SW 1271 (cell line): ENCODE measurements at places on chromosomes 4 and X.

DNA sequence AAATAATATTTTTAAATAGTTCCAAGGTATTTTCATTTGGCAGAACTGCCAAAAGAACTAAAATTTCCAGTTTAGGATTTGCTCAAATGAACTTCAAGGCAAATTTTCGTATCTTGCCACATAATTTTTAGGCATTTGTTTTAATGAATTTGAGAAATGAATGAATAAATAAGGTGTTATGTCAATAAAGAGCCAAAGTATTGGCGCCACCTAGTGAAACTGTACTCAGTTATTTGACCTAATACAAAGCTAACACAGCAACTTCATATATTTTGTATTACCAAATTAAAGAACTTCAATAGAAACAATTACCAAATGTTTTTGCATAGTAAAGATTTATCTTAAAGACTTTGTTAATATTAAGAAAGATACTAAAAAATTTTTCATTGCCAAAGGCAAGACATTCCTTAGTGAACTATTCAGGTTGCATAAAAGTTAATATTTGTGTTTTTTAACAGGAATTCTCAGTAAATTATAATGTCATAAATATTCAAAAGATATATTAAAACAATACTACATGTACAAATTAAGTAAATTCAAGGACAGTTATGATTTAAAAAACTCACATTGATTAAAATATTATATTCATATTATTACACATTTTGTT is 50.3 kb downstream of the STPG2 start:
- DNase-seq: no peak

DNA sequence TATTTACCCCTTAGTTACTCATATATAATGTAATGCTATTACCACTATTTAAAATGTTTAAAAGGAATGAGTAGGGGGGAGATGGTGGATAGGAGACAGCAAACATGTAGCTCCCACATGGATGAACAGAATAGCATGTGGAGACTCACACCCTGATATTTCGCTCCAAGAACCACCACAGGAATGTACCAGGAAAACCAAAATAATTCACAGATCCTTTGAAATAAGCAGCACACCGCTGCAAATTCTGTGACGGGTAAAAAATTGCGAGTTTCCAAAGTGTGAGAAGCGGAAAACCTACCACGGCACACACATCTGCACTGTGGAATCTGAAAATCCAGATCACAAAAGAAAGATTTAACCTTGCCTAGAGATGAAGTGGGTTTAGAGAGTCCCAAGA is 428.2 kb downstream of the TLL1 start:
- no peak for DNase-seq

GRCh38 chrX:13659063-13659462 is 6.1 kb downstream of the TCEANC start:
- no peak for DNase-seq

DNA sequence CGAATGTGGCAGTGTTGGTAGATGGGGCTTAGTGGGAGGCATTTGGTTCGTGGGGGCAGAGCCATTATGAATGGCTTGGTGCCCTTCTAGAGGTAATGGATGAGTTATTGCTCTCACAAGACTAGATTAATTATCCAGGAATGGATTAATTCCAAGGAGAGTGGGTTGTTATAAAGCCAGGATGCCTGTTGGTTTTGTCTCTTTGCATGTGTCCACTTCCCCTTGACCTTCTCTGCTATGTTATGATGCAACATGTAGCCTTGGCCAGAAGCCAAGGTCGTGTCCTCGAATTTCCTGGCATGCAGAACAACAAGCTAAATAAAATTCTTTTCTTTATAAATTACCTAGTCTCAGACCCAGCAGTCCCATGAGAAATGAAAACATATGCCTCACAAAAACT is 111.2 kb upstream of the PLS3 start:
- DNase-seq: no peak

DNA sequence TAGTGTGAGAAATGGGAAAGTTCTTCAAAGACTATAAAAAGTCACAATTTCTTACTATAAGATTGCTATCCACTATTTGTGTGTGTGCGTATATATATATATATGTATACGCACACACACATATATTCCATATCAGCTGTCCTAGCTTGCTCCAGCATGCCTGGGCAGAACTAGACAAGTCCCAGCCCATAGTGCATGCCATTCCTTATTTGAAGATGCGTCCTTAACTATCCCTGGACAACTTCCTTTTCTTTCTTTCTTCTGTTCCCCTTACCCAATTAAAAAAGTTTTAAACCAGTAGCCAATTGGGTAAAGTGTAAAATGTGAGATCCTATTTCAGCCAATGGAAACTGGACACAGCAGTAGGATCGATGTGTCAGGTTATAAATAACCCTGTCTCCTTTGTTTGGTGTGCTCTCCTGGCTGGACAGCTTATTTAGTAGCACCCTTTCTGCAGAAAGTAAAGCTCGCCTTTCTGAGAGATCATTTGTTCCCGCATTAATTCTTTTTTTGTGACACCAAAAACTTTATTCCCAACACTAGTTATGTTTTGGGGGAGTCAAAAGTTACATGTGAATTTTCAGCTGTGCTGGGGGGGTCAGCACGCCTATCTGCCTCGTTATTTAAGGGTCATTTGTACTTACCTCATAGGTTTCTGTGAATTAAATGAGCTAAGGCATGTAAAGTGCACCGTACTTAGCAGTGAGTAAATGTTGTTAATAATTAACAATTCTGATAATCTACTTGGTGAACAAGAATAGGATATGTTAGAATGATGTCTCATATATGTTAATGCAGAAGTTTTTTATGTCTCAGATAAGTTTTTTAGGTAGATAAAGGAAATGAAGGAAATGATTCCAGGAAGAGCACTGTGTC is 40.9 kb downstream of the KDM6A start:
- no peak for DNase-seq

GRCh38 chr4:67327245-67328017 is 217.9 kb downstream of the CENPC start:
- no peak for DNase-seq

- no peak for DNase-seq
These were observed 67.9 kb downstream of the NHS start for GRCh38 chrX:17442898-17443297.

DNA sequence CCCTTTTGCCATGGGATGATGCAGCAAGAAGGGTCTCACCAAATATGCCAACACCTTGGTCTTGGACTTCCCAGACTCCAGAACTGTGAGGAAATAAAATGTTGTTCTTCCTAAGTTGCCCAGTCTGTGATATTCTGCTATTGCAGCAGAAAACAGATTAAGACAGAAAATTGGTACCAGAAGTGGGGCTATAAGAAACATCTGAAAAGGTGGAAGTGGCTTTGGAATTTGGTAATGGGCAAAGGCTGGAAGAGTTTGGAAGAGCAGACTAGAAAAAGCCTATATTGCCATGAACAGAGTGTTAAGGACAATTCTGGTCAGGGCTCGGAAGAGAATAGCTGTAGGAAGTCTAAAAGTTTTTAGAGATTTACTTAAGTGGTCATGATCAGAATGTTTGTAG is 27.4 kb downstream of the CASP6 start:
- DNase-seq: no peak

DNA sequence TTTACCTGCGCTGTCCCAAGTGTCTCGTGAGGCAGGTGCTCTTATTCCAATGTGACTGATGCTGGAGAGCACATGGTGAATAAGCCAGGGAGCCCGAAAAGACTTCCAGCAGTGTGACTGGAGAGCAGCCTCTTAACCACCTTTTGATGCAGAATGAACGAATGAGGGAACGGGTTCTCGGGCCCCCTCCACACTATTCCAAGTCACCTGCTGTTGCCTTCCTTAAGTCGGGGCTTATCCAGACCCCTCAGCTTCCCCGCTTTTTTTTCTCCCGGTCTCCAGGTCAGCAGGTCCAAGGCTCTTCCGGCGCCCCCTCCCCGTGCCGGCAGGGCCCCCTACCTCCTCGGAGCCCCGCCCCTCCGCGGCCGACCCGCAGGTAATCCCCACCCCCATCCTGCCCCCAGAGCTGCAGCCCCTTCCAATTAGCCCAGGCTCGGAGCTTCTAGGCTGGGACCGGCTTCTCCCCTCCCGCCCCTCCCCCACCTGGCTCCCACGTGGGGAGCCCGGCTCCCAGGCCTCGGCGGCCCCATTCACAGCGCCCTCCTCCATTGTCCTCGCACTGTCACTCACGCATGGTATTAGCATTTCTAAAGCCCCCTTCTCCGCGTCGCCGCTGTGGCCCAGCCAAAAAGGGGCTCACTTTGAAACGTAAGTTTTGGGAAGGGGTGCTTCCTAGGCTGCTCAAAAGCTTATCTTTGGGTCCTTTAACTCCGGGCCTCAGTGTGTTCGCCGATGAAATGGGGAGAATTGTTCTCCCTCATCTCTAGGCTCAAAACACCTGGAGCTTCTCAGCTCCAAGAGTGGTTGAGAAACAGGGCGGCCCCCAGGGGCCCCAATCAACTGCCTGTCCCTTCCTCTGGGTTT is 56.2 kb upstream of the PJA1 start:
- no peak for DNase-seq

GRCh38 chr4:164771088-164771487 is 17.2 kb downstream of the SMIM31 start:
- no peak for DNase-seq

DNA sequence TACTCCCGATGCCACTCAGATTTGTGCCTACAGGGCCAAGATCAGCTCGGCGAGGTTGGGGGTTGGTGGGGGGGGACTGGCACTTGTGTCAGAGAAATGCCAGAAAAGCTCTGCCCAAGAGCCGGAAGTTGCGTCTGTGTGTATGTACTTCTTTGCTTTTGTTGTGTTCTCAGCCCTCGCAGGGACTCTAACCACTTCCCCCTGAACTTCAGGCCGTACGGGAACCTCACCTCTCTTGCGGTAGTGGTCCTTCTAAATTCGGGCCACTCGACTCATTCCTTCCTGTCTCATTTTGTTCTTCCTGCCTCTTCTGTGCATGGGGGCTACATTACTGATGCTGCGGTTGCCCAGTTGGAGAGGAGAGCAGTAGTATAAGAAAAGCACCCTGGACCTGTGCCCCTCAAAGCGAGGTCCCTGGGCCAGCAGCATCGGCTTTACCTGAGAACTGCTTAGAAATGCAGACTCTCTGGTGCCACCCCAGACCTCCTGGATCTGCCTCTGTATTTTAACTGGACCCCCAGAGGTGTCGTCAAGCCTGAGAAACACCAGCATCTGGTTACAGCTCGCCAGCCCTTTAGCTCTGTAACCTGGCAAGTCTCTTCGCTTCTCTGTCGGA is 146.3 kb upstream of the RPS6KA3 start:
- DNase-seq: no peak

DNA sequence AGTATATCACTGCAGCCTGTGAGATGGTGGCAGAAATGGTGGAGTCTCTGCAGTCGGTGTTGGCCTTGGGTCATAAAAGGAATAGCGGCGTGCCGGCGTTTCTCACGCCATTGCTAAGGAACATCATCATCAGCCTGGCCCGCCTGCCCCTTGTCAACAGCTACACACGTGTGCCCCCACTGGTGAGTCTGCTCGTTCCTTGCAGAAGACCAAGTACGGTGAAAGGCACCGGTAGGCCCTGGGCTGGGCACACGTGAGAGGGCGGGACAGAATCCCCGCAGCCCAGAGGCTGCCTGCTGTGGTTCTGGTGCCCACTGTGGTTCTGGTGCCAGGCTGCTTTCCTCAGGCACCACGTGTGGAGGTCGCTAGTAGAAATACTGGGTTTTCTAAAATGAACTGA is 31.2 kb upstream of the MSANTD1 start:
- no peak for DNase-seq

DNA sequence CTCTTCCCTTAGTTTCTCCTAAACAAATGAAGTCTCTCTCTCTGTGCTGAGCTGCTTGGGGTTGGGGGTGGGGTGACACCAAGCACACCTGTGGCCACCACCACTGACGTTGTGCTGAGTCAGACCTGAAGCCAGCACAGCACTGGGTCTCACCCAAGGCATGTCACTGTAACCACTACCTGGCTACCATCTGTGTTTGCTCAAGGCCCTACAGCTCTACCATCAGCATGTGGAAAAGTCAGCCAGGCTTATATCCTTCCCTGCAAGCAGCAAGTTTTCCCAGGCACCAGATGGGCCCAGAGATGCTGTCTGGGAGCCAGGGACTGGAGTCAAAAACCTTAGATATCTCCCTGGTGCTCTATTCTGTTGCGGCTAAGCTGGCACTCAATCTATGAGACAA is 6.9 kb downstream of the CXCL10 start:
- DNase-seq: no peak

DNA sequence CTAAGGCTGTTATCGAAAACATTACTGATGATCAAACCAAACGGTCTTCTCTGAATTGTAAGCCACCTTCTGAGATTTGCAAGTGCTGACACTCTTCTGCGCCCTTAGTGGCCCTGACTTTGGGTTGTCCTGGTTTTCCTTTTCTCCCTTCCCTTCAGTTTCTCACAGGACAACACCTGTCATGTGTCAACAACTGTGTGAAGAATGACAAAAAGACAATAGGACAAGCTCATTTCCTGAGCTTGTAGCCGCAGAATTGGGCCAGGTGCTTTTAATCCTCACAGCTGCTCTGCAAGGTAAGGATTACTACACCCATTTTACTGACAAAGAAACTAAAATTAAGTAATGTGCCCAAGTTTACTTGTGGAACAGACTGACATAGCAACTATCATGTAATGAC is 44.9 kb upstream of the TXK start:
- DNase-seq: no peak

DNA sequence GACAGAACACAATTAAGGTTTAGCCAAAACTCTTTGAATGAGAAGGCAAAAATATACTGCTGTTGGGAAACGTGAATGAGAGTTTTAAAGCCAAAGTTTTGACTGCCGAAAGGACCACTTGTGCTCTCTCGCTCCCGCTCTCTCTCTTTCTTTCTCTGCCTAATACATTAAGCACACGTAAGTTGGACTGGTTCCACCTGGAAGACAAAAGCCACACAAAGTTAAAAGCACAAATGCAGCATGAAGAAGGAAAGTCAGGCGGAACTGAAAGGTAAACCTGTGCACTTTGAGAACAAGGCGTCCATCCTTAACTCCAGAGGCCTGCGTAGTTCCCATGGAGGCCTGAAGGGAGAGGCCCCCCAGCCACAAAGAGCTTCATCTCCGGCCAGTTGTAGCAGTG is 1.9 kb downstream of the DCAF12L2 start:
- DNase-seq: no peak

DNA sequence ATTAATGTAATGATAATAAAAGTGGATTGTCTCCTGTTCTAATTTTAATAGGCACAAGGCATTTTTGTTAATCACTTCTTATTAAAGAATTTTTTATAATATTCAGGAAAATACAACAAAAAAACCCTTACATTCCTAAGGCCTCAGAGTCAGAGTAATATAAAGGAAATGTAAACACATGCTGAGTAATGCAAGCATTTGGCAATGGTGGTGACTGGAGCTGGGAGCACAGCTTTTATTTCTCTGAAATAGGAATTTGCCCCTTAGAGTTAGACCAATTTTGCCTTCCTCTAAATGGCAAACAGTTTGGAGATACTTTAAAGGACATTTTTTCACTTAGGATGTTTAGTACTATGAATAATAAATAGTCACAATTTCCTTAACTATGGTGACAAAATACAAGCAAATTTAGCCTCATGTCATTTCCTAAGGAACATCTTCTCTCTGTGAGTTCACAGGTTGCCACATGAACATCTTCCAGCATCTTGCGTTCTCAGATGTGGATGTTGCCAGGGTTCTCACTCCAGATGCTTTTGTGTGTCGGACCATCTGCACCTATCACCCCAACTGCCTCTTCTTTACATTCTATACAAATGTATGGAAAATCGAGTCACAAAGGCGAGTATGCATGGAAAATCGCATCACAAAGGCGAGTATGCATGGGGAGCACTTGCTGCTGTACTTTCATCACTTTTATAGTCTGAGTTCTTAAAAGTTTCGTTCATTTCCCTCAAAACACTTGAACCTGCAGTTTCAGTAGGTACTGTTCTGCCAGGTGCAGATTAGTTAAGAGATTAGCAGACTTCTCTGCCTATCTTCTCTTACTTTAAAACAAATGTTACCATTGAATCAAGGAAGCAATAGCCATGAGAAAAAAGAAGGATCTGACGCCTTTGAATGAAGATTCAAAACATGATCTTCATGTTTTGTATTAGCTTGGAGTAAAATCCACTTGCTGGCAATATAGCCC is 15.9 kb upstream of the F11 start:
- DNase-seq: no peak
